ENCODE measurements at places on chromosomes 13 and 19.

DNA sequence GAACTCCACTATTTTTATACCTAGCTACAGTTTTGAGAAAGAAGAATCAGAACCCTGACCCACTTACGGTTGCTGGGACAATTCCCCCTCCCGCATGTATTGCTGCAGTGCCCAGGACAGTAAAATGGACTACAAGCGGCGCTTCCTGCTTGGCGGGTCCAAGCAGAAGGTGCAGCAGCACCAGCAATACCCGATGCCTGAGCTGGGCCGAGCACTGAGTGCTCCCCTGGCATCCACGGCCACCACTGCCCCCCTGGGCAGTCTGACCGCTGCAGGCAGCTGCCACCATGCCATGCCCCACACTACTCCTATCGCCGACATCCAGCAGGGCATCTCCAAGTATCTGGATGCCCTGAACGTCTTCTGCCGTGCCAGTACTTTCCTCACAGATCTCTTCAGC lies 46.0 kb downstream of the GARRE1 start:
- DNase-seq = no peak

GRCh38 chr19:39303373-39304184 lies 7.4 kb downstream of the IFNL1 start:
- no peak for DNase-seq

GRCh38 chr19:29193155-29193554 lies 19.8 kb downstream of the UQCRFS1 start:
- DNase-seq = no peak

DNA sequence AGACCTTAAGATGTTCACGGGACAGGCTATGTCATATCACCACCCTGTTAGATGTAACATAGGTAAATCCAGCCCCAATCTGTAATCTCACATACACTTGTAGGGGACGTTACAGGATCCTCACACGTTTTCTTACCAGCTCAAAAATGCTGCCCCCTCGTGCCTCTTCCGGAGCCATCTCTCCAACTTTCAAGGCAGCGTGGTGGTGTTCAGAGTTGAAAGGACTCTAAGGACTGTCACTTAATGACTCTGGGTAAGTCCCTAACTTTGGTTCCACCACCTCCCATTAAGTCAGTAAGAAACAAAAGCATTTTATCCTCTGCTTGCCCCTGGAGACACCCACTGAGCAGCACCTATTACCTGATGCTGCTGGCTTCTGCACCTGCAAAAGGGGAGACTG lies 4.4 kb downstream of the MED26 start:
- peak; percentile 28 for DNase-seq

- DNase-seq = no peak
Measured at GRCh38 chr19:33849551-33850147, 53.0 kb downstream of the KCTD15 start.

- DNase-seq = no peak
Measured at GRCh38 chr13:110015253-110015652, 228.9 kb upstream of the IRS2 start.

DNA sequence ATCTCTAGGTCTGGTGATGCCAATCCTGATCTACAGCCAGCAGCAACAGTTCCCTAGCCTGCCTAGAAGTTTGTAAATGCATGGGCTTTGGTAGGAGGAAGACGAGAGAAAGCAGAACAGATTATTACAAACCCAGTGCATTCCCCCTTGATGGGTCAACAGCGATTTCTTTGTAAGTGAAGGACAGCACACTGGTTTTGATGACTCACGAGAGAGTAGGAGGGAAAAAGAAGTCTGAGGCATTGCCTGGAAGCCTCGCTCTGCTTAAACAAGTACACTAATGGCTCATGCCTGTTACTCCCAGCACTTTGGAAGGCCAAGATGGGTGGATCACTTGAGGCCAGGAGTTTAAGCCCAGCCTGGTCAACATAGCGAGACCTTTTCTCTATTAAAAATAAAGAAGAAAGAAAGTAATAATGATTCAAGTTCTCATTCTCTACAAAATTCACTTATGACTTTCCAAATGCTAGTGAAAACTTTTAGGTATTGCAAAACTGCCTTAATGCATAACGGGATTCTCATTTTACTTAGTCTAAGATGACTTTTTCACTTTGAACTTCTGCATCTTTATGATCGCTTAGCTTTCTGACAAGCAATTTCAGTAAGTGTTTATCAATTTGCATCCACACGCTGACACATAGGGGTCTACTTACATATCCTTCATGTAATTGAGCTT lies 47.7 kb upstream of the USPL1 start:
- no peak for DNase-seq

DNA sequence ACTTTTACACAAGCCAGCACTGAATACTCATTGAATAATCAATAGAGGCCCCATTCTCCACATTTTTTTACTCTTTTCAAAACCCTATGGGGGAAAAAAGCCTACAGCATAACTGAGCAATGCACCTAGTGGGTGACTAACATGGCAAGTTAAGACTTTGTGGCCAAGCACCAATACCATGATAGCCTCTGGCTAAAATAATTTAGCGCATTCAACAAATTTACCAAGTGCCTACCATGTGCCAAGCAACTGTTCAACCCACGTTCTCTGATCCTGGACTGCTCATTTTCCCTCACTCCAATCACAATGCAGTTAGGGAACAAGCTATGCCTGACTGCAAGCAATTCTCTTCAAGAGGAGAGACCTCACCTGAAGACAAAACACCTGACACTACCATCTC lies 3.0 kb downstream of the ANKRD10 start:
- no peak for DNase-seq

DNA sequence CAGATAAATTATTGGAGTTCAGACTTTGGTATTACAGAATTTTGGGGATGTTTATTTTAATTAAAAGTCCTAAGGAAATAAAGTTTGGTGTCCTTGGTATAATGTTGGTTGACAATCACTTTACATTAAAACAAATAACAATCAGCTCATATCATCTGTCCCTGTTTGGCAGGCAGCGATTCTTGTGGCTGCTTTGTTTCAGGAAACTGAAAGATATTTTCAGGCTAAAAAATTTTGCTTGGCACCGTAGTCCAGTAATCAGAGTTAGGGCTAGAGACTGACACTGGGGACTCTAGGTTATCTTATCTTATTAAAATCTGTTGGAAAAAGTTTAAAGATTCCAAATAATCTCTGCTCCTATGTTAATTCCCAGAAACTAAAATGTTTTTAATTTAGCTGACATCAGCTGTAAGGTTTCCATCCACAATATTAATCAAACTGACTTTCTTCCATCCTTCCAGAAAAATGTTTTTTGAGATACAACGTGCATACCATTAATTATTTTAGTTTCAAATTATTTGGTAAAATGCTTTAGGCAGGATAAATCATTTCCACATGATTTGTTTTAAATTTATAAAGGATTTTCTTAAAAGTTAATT lies 97.6 kb downstream of the ZIC5 start:
- DNase-seq = no peak

GRCh38 chr13:113532156-113532806 lies 41.8 kb upstream of the DCUN1D2 start:
- no peak for DNase-seq

DNA sequence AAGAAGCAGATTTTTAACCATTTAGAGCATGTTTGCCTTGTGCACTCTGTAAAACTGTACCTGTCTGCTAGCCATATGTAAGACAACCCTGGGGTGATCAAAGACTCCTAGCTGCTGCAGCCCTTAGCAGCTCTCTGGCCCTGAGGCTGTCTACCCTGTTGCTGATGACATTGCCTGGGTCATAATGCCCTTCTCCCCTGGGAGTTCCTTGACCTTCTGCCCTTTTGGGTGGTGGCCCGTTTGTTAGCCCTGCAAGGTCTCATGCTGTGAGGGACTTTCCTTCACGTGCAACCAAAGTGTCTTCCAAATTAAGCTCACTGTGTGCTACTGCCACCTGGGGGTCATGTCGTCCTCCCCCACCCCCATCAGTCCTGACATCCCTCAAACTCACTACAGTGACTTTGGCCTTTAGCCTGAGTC lies 7.4 kb downstream of the GPC6 start:
- no peak for DNase-seq

- no peak for DNase-seq
Measured at GRCh38 chr13:83024955-83025594, 857.2 kb downstream of the SLITRK1 start.

Data from Jurkat, Clone E6-1 (cell line).